ENCODE measurements at places on chromosomes 7 and 10.

- no peak for DNase-seq
These were observed 101.5 kb downstream of the RNF216 start for GRCh38 chr7:5679813-5680473.

- DNase-seq, result no peak
These were observed 1.2 kb downstream of the PARP12 start for GRCh38 chr7:140061607-140061930.

- no peak for DNase-seq
These were observed 15.5 kb upstream of the ICA1 start for GRCh38 chr7:8277394-8277982.

GRCh38 chr7:102426268-102427018 lies 6.9 kb upstream of the ORAI2 start:
- DNase-seq, result no peak

DNA sequence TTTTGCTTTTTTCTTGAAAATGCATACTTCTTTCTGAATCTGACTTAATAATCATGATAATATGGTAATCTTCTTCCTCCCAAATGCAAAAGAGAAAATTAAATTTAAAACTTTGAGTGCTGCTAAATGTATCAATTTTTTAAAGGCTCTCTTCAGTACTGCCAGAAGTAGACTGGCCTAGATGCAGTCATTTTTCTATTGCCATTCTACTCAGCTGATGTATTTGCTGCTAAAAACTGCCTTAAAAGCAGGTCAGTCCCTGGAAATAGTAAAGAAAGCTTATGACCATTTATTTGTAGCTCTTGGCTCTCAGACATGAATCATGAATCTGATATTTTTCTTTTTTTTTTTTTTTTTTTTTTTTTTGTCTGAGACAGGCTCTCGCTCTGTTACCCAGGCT lies 28.5 kb downstream of the NAPEPLD start:
- DNase-seq, result no peak

DNA sequence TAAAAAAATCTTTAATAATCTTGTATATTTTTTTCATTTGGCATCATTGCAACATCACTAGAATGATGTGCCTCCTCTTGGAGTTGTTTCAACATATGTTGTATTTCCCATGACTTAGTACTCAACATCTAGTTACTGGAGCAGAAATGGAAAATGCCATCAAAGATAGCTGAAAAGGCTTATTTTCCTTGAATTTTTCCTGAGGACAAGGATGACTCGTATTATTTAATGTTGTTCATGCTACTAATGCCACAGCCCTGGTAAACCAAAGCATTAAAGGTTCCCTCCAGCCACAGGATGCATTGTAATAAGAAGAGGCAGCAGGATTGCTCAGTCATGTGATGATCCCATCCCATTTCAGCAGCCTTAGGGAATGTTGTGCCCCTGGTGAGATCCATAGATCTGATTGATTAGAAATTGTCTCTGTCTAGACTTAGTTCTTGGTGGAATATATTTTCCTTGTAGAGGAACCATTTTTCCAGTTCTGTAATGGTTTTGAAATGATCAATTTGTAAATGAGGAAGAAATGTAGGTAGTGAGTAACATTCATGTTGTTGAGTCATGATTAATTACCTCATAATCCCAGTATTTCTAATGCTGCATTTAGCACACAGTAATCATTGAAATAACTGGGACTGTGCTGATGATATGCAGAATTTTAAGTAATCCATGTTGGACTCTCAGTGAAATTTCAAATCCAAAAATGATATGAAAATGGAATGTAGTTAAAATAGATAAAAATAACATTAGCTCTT lies 91.3 kb upstream of the SMIM30 start:
- DNase-seq, result no peak

- no peak for DNase-seq
These were observed 407.6 kb downstream of the AUTS2 start for GRCh38 chr7:70005891-70006260.

DNA sequence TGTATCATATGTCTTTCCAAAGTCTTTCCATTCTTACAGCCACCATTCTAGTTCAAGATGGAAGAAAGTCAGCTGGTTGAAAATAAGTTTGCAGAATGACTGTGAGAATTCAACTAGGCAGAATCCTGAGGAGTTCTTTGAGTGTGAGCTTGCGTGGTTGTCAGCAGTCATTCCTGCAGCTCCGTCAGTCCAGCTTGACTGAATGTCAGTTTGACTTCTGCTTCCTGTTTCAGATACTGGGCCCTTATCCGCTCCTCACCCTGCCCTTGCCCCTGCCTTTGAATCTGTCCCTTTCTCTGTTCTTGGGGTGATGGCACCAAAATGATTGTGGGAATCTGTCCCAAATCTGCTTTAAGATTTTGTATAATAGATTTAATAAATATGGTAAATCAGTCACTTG lies 27.8 kb downstream of the SLC26A5 start:
- no peak for DNase-seq

- DNase-seq, result no peak
These were observed 30.4 kb upstream of the TARP start for GRCh38 chr7:38303866-38304265.

DNA sequence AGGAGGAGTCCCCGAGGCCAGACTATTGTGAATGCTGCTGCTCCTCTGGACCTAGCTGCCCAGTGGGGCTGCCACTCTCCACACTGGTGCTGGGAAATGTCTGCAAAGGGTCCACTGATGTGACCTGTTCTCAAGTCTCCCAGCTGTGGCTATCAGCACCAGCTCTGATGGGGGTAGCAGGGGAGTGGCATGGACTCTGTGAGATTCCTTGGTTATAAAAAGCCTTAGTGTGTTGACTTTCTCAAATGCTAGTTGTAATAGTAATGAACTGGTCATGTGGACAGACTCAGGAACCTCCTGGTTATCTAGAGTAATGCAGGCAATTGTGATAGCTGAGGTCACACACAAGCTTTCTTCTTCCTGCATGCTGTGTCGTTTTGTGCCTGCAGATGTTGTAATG lies 34.1 kb upstream of the ARMC3 start:
- DNase-seq, result peak; percentile 83
